ENCODE measurements at places on chromosomes 1 and 21. TPM values are rescaled to one million over a fixed set of nuclear protein-coding genes. Genes with fewer than 3 reads are reported as not detected.

DNA sequence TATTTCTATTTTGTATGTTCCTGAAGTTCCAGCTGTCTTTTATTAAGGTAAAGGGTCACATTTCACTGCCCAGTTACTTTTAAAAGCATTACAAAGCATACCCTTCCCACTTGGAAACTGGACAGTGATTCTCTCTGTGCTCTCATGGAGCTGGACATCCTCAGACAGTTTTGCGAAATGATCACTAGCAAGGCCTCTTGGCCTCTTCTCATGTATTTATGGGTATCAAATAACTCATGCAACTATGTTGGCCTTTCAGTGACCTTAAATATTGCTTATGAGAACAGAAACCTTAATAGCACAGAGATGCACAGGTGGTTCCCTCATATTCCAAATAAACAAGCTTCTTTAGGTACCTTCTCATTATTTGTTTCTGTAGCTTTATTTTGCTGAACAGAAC lies 7.9 kb upstream of the AMPD1 start:
- H3K36me3 ChIP-seq, result peaks cover 7% of the 10 kb centered on the region
- no peak overlapping the region for H3K27ac ChIP-seq
- no peaks in the 10 kb centered on the region for H3K4me1 ChIP-seq
- H3K4me3 ChIP-seq, result no peak overlapping the region
- no peak for DNase-seq

- H3K27ac ChIP-seq, result no peak overlapping the region
- H3K4me3 ChIP-seq, result peak overlapping the region; percentile 52
- peaks cover 7% of the 10 kb centered on the region for H3K4me1 ChIP-seq
- no peak for DNase-seq
- H3K27me3 ChIP-seq, result no peaks in the 10 kb centered on the region
Observed at GRCh38 chr1:170073893-170074249, 624 bp downstream of the KIFAP3 start.

- H3K4me1 ChIP-seq, result no peaks in the 10 kb centered on the region
- no peaks in the 10 kb centered on the region for H3K36me3 ChIP-seq
- no peaks in the 10 kb centered on the region for H3K27me3 ChIP-seq
Observed at GRCh38 chr1:3989465-3989864, 89.4 kb upstream of the C1orf174 start.

RAVER2 gene
- total RNA-seq, result 37.2 TPM

OR2L5 gene
- not detected for total RNA-seq

GRCh38 chr1:1272341-1273208 lies 1.1 kb downstream of the UBE2J2 start:
- no peaks in the 10 kb centered on the region for H3K27me3 ChIP-seq
- H3K36me3 ChIP-seq, result no peaks in the 10 kb centered on the region
- no peak overlapping the region for H3K27ac ChIP-seq
- H3K4me1 ChIP-seq, result peaks cover 12% of the 10 kb centered on the region

GRCh38 chr1:176461576-176461975 lies 1.4 kb upstream of the PAPPA2 start:
- H3K4me3 ChIP-seq, result no peak overlapping the region
- H3K36me3 ChIP-seq, result no peaks in the 10 kb centered on the region
- no peak for DNase-seq

DNA sequence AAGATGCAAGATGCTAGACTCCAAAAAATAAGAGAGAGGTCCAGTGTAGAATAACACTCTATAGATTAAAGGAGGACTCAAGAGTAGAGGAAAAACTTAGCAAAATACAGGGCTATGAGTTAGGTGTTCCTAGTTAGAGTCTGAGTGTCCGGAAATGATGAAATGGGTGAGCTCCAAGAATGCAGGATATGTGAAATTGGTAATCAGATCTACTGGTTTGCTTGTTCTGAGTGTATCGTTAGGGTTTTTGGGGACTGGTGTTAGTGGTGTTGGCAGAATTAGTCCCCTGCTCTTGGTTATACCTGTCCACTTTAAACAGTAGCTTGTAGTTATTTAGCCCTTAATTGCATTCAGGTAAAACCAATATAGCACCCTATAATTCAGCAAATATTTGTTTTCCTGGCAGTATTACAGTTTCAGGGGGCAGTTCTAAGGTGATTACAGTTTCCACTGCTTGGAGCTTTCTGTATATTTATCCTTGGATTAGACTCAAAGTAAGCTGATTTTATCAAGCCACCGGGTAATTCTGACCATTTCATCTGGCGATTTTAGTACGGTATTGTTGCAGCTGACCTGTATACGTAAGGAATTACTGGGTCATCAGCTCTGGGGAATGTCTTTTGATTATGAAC lies 332.7 kb downstream of the CHRM3 start:
- no peak for DNase-seq
- no peaks in the 10 kb centered on the region for H3K4me1 ChIP-seq

GRCh38 chr1:228149406-228150119 lies at the start of gene GJC2:
Gene GJC2 (plus strand): TSS chr1:228149930. CDS start chr1:228157759, 7,829 bp downstream.
- DNase-seq, result peak; percentile 63
- H3K27me3 ChIP-seq, result no peaks in the 10 kb centered on the region

SERINC2 gene
- total RNA-seq, result 30.1 TPM

BMP8A gene
- total RNA-seq, result 0.12 TPM

TTC22 gene
- total RNA-seq, result not detected

- no peaks in the 10 kb centered on the region for H3K27me3 ChIP-seq
- H3K36me3 ChIP-seq, result no peaks in the 10 kb centered on the region
- DNase-seq, result no peak
- H3K4me3 ChIP-seq, result no peak overlapping the region
Observed at GRCh38 chr1:53296117-53296749, 31.6 kb downstream of the LRP8 start.

GRCh38 chr1:109327285-109327684 lies 20.5 kb upstream of the MYBPHL start:
- DNase-seq, result no peak
- H3K4me3 ChIP-seq, result no peak overlapping the region
- H3K27ac ChIP-seq, result no peak overlapping the region
- peaks cover 26% of the 10 kb centered on the region for H3K36me3 ChIP-seq

DIRAS3 gene
- total RNA-seq, result 1.3 TPM

OR2T33 gene
- not detected for total RNA-seq

DNA sequence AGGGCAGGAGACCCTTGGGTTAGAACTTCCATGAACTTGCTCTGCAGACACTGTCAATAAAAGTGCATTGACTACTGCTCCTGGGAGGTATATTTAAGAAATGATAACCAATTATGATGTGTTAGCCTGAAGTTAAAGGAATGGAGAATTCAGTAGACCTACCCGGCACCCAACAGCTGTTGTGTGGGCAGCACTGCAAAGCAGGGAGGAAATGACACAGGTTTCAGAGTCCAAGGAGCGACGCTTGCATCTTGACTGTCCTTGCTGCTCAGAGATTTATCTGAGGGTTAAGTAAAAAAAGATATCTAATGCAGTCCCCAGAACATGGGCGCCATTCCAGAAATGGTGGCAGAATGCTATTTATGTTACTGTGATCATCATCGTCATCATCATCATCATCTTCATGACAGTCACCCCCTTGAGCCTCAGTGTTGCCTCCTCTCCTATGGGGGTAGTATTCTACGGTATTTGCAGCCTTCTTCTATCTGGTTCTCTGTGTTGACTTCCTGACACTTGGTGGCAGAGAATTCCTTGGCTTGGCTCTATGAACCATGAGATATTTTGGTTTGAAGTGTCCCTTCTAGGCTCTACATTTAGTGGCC lies 225.9 kb downstream of the KAZN start:
- H3K27ac ChIP-seq, result no peak overlapping the region
- no peak for DNase-seq
- no peaks in the 10 kb centered on the region for H3K4me1 ChIP-seq
- H3K4me3 ChIP-seq, result no peak overlapping the region

DNA sequence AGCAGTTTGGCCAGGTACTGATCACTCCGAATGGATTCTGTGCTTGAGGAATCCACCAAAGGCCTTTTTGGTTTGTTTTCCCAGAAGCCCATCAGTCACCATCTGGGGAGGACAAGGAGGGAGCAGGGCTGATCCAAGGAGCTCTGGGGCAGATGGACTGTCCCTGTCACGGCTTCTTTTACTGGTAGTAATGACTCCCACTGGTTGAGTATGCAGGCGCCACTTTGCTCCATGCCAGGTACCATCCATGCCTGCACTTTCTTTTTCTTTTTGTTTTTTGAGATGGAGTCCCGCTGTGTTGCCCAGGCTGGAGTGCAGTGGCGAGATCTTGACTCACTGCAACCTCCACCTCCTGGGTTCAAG lies 101.7 kb downstream of the UBIAD1 start:
- H3K27me3 ChIP-seq, result no peaks in the 10 kb centered on the region
- no peaks in the 10 kb centered on the region for H3K36me3 ChIP-seq
- no peak overlapping the region for H3K4me3 ChIP-seq
- peak overlapping the region; percentile 53 for H3K27ac ChIP-seq
- no peak for DNase-seq

DNA sequence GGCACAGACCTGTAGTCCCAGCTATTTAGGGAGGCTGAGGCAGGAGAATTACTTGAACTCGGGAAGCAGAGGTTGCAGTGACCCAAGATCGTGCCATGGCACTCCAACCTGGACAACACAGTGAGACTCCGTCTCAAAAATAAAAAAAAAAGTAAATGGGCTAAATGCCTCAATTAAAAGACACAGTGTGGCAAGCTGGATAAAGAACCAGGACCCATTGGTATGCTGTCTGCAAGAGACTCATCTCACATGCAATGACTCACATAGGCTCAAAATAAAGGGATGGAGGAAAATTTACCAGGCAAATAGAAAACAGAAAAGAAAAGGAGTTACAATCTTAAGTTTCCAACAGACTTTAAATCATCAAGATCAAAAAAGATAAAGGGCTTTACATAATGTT lies 40.3 kb downstream of the ACBD6 start:
- H3K4me3 ChIP-seq, result no peak overlapping the region
- no peak for DNase-seq
- no peak overlapping the region for H3K27ac ChIP-seq
- H3K36me3 ChIP-seq, result no peaks in the 10 kb centered on the region

C1QA gene
- total RNA-seq, result not detected

DNA sequence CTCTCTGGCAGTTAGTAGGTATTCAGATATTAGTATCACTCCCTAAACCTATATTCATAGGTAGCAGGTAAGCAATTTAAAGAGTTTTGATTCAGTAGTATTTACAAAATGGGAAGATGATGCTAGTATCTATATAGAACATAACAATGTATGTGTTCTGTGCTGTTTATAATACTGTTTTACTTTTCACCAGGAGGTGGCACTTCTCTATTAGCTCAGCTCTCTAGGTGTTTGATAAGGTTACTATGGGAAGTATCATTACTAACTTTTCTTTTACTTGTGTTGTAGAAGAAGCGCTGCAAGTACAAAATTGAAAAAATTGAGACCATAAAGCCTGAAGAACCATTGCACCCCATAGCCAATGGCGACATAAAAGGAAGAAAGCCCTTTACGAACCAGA lies 49.4 kb upstream of the FASLG start:
- H3K27me3 ChIP-seq, result no peaks in the 10 kb centered on the region
- H3K36me3 ChIP-seq, result peaks cover 31% of the 10 kb centered on the region
- H3K4me1 ChIP-seq, result no peaks in the 10 kb centered on the region
- H3K4me3 ChIP-seq, result no peak overlapping the region

DNA sequence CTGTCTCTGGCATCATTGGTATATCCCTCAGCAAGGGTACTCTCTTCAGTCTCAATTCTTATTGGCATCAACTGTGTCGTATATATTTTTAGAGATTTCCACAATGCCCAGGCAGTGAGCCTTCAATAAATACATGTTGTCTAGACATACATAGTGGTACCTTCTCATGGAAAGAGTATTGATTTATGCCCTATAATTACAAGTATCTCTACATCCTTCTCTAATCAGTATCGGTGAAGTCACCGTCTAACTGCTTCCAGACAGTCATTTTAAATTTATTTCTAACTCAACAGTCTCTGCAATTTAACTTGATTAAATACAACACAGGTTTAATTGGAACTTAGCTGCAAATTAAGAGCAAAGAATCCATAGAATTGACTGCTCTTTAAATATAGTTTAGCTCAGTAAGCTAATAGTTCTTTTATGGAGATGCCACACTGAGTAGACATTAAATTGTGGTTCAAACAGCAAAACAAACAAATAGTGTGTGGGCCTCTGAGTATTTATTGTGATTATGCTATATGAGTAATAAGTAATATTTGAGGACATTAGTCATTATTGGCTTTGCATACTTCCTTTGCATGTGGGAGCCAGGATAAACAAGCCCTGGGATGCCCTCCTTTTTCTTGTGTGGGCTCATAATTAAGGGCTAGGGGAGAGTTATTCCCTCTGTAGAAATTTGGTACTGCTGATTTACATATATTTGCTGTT lies 126.9 kb upstream of the DUSP10 start:
- no peaks in the 10 kb centered on the region for H3K36me3 ChIP-seq
- no peaks in the 10 kb centered on the region for H3K27me3 ChIP-seq
- no peak overlapping the region for H3K4me3 ChIP-seq
- no peak for DNase-seq
- H3K27ac ChIP-seq, result no peak overlapping the region

GRCh38 chr1:89754518-89754917 lies 66.3 kb upstream of the LRRC8D start:
- no peak overlapping the region for H3K27ac ChIP-seq
- peaks cover 13% of the 10 kb centered on the region for H3K4me1 ChIP-seq
- H3K36me3 ChIP-seq, result no peaks in the 10 kb centered on the region
- no peak for DNase-seq
- H3K27me3 ChIP-seq, result no peaks in the 10 kb centered on the region
- no peak overlapping the region for H3K4me3 ChIP-seq

KIF21B gene
- total RNA-seq, result 6.4 TPM

OR2M3 gene
- total RNA-seq, result not detected

LENEP gene
- total RNA-seq, result not detected

DNA sequence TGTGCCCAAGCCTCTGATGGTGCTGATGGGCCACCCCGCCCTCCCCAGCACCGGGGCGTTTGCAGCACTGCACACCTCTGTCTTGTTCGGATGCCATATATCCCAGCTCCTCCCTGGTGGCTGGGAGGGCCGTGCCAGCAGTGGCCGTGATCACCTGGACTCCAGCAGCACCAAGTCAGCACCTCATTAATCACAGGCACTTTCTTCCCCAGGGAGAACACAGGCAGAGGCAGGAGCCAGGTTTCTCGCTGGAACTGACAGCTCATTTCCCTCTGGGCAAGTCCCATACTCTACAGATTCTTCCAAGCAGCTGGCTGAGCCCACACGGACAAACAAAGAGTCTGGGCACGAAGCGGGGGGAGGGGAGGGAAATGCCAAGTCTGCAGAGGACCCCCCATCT lies 141.7 kb upstream of the EDN2 start:
- no peak for DNase-seq
- H3K4me1 ChIP-seq, result no peaks in the 10 kb centered on the region
- no peaks in the 10 kb centered on the region for H3K36me3 ChIP-seq
- H3K27me3 ChIP-seq, result no peaks in the 10 kb centered on the region
- no peak overlapping the region for H3K4me3 ChIP-seq
- no peak overlapping the region for H3K27ac ChIP-seq

LRRC3 gene
- total RNA-seq, result 2.5 TPM
